Myocyte (in vitro differentiated cells): ENCODE measurements at places on chromosomes 11 and 22.

GRCh38 chr22:25374869-25375268 is 155.4 kb downstream of the CRYBB2 start:
- DNase-seq: no peak

DNA sequence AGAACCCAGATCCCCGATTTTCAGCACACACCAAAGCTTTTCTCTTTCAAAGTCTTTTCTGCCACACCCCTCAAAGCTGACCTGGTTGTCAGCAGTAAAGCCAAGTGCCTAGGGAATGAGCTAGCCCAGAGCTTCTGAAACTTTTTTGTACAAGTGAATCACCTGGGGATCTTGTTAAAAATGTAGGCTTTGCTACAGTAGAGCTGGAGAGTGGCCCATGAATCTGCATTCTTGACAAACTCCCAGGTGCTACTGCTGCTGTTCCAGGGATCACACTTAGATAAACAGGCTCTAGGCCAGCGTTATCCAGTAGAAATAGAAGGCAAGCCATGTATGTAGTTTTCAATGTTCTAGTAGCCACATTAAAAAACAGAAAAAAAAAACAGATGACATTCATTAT is 21.8 kb upstream of the NAV2 start:
- no peak for DNase-seq

DNA sequence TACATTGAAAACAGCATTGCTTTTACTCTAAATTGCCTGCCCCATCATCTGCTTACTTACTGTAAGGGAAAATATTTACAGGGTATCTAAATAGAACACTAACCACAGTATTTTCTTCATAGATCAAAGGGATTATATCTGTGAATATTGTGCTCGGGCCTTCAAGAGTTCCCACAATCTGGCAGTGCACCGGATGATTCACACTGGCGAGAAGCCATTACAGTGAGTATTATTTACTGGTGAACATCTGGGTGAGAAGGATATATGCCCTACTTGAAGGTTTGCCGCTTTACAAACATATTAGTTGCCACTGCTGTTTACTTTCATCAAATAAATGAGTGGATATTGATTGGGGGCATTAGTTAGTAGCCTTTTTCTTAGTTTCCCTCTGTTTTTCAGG is 5.9 kb upstream of the CNTF start:
- peak; percentile 90 for DNase-seq

- peak; percentile 89 for DNase-seq
Measured at GRCh38 chr22:50200461-50201190, at the start of gene SELENOO. TSS of gene SELENOO (plus strand) at chr22:50201011. CDS start at chr22:50201037, 26 bp downstream.

GRCh38 chr22:32325811-32326237 is 31.8 kb upstream of the RFPL3 start:
- DNase-seq: no peak

GRCh38 chr11:80831374-80831773 is 1390.5 kb upstream of the TENM4 start:
- DNase-seq: no peak

- DNase-seq: no peak
Measured at GRCh38 chr22:39275814-39276439, 31.1 kb upstream of the PDGFB start.

- no peak for DNase-seq
Measured at GRCh38 chr22:43060183-43060582, 29.0 kb downstream of the TTLL1 start.

DNA sequence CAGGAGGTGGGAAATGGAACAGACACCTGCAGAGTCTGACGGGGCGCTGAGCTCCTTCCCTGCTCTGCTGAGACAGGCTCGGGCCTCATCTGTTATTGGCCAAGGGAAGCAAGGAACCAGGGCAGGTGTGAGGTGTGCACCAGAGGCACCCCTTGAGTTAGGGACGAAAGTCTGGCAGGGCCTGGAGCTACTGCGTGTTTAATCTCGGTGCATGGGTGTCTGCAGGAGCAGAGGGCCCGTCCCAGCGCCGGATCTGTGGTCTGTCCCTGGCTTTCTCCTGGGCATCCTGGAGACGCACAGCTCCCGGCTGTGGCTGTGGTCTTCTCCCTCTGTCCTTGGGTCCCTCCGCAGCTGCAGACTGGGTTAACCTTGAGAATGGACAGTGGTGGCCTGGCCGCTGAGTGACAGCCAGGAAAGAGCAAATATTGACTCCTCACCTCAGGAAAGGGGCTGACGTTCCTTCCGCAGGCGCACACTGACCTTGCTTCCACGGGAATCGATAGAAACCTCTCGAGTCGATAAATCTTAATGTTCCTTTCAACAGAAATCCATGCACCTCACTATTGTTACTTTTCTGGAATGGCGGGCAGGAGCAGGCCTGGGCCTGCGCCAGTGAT is 975.6 kb downstream of the BRD1 start:
- no peak for DNase-seq

- no peak for DNase-seq
Measured at GRCh38 chr11:69014084-69014851, 1.2 kb upstream of the MRGPRF start.

DNA sequence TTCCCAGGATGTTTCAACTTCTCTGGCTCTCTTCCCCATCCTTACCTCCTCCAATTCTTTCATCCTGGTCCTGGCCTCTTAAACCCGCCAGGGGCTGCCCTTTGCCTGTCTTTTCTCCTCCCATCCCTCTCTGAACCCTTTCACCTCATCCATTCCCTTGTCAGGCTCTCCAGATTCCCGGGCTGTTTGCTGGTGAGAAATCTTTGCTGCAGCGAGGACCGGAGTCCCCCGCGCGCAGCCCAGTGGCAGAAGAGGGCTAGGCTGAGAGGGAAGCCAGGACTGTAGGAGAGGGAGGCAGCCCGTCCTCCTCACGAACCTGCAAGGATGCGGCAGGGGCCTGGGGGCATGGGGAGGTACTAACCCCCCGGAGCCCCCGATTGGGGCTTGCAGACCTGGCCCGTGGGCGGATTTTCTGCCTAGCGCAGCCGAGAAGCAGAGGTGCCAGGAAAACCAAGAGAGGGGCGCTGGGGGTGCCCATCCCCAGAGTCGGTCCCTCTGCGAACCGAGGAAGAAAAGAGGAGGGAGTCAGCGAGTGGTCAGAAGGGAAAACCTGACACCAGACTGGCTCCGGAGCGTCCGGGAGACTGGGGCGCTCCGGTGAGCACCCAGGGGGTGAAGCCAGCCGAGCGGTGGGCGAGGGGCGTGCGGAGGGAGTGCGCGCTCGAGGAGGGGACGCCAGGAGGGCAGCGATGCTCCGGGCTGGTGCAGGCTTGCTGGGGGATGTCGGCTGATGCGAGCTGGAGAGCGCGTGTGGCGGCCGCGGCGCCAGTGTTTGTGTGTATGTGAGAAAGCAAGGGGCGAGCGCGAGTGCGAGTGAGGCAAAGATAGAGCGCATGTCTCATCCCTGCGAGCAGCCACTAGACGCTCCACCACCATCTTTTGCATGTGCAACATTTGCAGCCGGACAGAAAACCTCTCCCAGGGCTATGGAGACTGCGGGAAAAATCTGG is at the start of gene GRIA4:
Gene GRIA4, plus strand, starts transcription at position 242 of the 950 bp plus-strand sequence. CDS start 925 bp downstream, outside the sequence.
- peak; percentile 20 for DNase-seq

DNA sequence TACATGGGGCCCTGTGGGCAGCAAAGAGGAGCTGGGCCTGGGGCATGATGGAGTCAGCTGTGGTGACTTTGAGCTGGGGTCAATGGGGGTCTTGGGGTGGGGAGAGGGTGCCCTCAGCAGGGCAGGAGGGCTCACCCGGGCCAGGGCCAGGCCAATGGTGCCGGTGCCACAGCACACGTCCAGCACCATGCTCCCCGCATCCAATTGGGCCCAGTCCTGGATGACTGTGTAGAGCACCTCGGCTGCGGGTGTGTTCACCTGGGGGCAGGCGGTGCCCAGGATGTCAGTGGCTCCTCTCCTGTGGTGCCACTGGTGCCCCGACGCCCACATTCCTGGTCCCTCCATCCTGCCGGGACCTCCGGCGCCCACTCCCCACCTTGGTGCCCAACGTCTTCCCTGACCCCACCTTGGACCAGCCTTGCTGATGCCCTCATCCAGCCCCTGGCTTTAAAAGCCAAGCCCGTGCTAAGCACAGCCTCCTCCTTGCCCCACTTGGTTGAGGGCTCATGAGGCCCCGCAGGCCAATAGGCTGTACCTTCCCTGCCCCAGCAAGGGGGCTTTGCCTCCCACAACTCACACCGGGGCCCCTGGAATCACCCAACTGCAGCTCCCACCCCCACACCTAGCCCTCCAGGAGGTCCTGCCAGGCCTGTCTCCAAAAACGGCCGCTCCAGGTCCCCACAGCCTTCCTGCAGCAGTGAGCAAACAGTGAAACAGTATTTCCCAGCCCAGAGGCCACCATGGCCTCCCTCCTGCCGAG is 2.2 kb upstream of the RANBP1 start:
- DNase-seq: no peak

DNA sequence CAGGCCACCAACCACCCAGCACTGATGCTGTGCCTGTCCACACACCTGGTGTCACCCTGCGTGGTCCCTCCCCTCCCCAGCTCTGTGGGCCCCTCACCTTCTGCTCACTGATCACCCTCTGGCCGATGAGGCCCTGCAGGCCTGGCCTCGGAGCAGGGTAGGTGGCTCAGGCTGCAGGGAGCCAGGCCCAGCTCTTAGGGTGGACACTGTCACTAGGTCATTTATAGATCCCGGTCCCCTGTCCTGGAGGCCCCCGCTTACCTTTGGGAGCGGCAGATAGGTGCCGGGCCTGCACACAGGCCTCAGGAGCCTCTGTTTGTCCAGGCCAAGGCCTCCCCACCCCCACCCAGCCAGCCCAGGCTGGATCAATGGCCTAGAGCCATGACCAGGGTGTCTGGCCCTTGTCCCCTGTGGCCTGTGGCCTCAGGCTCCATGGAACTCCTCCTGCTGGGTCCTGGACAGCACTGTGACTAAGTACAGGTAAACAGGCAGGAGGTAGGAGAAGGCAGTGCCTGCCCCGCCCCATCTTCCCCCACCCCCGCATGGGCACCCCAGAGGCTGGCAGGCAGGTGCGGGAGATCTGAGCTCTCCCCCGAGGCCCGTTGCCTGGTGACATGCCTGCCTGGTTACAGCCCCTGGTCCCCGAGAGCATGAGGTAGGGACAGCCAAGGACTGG is at the start of gene TMPRSS6:
Gene TMPRSS6, minus strand, starts transcription at position 472 of the 676 bp plus-strand sequence. CDS start 6,296 bp downstream, outside the sequence.
- DNase-seq: no peak

DNA sequence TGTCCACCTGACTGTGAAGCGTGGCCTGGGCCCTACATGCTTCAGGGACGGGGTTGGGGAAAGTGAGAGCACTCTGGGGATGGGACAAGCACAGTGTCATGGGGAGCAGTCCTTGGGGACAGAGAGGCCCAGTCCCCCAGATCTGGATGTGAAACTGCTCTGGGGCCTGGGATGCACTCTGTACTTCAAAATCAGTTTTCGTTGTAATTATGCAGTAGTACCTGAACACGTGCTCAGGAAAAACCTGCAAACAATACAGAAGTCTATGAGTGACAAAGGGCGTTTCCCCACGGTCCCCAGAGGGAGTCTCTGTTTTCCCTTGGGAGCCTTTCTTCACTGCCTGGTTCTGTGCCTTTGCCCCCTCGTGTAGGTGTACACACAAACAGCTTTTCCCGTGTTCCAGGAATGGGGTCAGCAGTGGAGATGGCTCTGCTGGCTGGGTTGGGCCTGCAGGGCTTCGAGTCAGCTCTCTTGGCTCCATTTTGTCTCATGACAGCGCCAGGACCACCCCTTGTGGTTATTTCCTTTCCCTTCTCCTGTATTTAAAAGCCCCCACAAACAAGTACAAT is 5.2 kb upstream of the TNFRSF13C start:
- DNase-seq: no peak

- no peak for DNase-seq
Measured at GRCh38 chr11:75103380-75104026, 6.8 kb upstream of the OR2AT4 start.

DNA sequence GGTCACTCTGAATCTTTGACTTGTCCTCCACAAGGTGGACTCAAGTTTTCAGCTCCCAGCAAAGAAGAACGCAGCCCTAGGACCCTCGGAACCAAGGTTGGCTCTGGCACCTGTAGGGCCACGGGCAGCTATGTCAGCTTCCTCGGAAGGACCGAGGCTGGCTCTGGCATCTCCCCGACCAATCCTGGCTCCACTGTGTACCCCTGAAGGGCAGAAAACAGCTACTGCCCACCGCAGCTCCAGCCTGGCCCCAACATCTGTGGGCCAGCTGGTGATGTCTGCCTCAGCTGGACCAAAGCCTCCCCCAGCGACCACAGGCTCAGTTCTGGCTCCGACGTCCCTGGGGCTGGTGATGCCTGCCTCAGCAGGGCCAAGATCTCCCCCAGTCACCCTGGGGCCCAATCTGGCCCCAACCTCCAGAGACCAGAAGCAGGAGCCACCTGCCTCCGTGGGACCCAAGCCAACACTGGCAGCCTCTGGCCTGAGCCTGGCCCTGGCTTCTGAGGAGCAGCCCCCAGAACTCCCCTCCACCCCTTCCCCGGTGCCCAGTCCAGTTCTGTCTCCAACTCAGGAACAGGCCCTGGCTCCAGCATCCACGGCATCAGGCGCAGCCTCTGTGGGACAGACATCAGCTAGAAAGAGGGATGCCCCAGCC is 2.2 kb downstream of the INPP5J start:
- DNase-seq: no peak

- DNase-seq: peak; percentile 99
Measured at GRCh38 chr11:71286701-71287643, 34.6 kb upstream of the SHANK2 start.

DNA sequence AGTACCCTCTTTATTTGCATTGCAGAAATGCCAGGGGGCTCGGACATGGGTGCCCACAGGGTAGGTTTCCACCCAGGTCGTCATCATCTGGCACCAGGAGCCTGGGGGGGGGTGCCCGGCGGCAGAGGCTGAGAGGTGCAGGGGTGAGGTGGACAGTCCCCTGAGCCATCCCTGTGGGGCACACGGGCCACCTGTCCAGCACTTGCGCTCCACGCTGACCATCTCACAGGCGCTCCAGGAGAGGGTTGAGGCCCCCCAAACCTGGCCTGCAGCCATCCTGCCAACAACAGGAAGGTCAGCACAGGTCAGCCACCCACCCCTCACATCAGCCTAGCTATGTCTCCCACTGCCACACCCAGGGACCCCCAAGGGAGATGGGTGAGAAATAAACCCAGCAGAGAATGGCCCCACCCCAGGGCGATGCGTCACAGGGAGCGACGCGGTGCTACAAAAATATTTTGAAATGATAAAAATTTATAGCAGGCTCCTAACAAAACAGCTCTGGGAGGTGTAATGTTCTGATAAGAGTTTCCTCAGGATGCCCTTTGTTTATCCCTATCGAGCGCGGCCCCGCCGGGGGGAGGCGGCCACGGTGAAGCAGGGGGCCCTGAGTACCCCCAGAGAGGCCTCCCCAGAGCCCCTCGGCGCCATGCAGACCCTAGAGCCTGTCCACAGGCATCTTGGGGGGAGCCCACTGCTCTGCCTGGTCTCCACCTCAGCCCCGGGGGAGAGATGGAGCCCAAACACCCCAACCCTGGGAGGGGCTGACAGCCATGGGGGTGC is 21.0 kb upstream of the GNB1L start:
- no peak for DNase-seq

GRCh38 chr11:6742260-6742659 is 29.5 kb downstream of the OR2AG2 start:
- DNase-seq: no peak

- DNase-seq: no peak
Measured at GRCh38 chr22:49334449-49334789, 493.3 kb downstream of the BRD1 start.

DNA sequence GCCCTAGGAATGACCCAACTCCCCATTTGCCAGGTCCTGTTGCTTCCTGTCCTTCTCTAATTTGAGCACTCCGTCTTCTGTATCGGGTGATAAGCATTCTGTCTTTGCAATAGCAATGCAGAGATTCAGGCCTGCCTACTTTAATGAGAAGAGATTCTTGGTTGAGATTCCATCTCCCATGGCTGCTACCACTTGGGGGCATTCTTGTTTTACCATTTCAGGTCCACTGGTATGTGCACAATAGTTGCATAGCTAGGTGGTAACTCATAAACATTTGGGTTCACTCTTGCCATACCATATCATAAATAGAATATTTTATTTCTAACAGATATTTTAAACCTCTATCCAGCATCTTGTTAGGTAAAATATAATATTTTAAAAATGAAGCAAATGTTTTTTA is 34.4 kb upstream of the CALCB start:
- peak; percentile 6 for DNase-seq
